SK-N-SH (cell line): ENCODE measurements at places on chromosomes 16 and 17. TPM values are rescaled to one million over a fixed set of nuclear protein-coding genes. Genes with fewer than 3 reads are reported as not detected.

The FAM171A2 gene
- polyA plus RNA-seq, result 4.8 and 4.9 TPM in 2 replicates

The KRTAP1-5 gene
- not detected in 2 replicates for polyA plus RNA-seq

The PYDC1 gene
- not detected in 2 replicates for polyA plus RNA-seq

The HOXB9 gene
- not detected in 2 replicates for polyA plus RNA-seq

The CLEC3A gene
- polyA plus RNA-seq, result 0.03 TPM in 1 of 2 replicates, not detected in the other

The MYH4 gene
- not detected in 2 replicates for polyA plus RNA-seq

The ABCC12 gene
- polyA plus RNA-seq, result not detected in 2 replicates

The SPATA32 gene
- polyA plus RNA-seq, result 0.08 TPM in 1 of 2 replicates, not detected in the other

The RAB40B gene
- 13.4 and 20.7 TPM in 2 replicates for polyA plus RNA-seq

DNA sequence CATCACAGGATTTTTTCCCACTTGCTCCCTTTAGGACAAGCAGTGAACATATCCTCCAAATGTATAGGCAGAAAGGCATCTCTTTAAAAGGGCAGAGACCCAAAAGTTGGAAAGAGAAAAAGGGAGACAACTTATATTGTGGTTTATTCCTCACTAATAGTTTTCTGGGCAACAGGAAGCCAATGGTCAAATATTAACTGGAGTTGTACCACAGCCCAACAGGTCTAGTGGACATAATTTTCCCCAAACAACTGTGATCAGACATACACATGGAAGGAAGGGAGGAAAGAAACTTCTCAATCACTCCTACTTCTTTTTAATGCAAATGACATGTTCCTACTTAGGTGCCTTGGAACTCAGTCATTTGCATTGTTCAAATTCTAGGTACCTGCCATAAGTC lies 78.4 kb downstream of the SOX9 start:
- H3K27ac ChIP-seq, result no peak overlapping the region
- H3K36me3 ChIP-seq, result no peaks in the 10 kb centered on the region
- no peaks in the 10 kb centered on the region for H3K4me1 ChIP-seq
- H3K27me3 ChIP-seq, result no peaks in the 10 kb centered on the region
- no peak overlapping the region for H3K4me3 ChIP-seq

DNA sequence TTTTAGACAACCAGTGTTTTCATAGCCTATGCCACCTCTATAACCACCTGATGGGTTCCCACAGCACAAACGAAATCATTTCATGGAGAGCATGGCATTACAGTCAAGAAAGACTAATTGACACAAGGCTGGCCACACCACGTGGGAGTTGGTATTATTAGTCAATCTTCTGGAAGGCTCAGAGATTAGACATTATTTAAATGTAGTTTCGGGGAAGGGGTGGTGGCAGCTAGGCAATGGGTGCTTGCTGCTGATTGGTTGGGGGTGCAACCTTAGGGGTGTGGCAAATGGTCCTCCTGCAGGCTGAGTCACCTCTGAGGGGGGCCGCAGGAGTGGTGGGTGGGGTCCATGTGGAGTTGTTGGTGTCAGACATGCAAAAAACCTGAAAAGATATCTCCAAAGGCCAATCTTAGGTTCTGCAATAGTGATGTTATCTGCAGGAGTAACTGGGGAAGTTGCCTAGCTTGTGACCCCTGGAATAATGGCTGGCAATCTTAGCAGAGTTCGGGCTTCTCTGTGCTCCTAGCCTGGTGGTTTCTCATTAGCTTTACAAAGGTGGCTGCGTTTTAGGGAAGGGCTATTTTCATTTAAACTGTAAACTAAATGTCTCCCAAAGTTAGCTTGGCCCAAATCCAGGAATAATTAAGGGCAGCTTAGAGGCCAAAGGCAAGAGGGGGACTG lies 4.6 kb downstream of the TEN1 start:
- no peaks in the 10 kb centered on the region; the same call in 1 of the 2 replicates for H3K4me1 ChIP-seq
- H3K36me3 ChIP-seq, result no peaks in the 10 kb centered on the region
- no peak for DNase-seq
- peak overlapping the region; percentile 98; the same call in 1 of the 2 replicates for H3K27ac ChIP-seq

- peaks cover 9% of the 10 kb centered on the region for H3K4me1 ChIP-seq
- H3K4me3 ChIP-seq, result no peak overlapping the region
- peaks cover 54% of the 10 kb centered on the region for H3K36me3 ChIP-seq
Observed at GRCh38 chr17:37220607-37220953, 155.2 kb upstream of the C17orf78 start.

DNA sequence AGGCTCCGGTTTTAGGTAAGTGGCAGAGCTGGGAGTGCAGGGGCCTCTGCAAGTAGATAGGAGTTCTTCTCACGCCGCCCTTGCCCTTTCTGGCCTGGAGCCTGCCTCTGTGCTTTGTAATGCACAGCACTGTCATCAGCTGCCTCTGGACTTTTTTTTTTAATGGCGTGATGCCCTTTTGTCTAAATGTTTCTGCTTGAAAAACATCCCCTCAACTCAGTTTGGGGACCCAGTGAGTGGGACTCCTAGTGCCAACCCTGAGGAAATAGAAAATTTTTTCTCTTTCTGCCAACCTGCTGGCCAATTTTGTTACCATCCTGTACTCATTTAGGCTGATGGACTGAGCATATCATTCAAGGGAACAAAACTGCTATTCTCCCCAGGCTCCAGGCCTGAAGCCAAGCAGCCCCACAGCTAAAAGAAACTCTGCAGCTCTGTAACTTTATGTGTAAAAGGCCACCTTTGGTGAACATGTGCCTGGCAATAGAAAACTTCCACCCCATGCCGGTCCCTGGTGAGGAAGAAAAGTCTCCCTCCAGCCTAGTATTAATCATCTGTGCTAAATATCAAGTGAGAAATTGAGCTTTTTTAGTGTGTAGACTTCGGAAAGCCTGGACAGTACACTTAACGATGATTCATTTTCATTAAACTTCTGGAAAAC lies 22.5 kb downstream of the SLC6A2 start:
- H3K4me3 ChIP-seq, result no peak overlapping the region
- H3K4me1 ChIP-seq, result peaks cover 11% of the 10 kb centered on the region; the same call in 1 of the 2 replicates
- no peak for DNase-seq
- H3K36me3 ChIP-seq, result no peaks in the 10 kb centered on the region
- H3K27ac ChIP-seq, result no peak overlapping the region
- H3K27me3 ChIP-seq, result no peaks in the 10 kb centered on the region

- peak; percentile 65 for DNase-seq
- H3K4me3 ChIP-seq, result peak overlapping the region; percentile 95
- no peaks in the 10 kb centered on the region for H3K36me3 ChIP-seq
- peaks cover 73% of the 10 kb centered on the region for H3K4me1 ChIP-seq
Observed at GRCh38 chr17:77373299-77374169, 232.8 kb downstream of the SEC14L1 start.

GRCh38 chr17:47252766-47253512 lies 688 bp upstream of the ITGB3 start:
- no peak overlapping the region for H3K27ac ChIP-seq
- peaks cover 7% of the 10 kb centered on the region; the same call in 1 of the 2 replicates for H3K4me1 ChIP-seq
- H3K36me3 ChIP-seq, result no peaks in the 10 kb centered on the region
- DNase-seq, result no peak
- H3K27me3 ChIP-seq, result no peaks in the 10 kb centered on the region
- peak overlapping the region; percentile 72 for H3K4me3 ChIP-seq

DNA sequence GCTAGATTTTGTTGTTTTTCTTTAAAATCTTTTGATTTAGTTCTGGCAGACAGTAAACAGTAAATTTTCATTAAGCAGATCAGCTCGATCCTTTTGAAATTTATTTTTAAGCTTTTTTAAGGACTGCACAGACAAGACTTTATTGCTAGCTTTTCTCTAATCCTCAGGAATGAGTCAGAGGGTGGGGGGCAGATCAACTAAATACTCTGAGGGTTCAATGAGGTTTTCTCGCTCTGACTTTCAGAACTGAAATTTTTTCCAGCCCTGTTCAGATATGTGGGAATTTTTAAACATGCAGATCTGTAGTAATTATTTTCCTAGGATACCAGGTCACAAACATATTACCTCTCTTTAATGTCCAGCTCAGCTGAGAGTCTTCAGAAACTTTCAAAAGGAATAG lies 977.2 kb downstream of the CDH11 start:
- no peak overlapping the region for H3K4me3 ChIP-seq
- H3K4me1 ChIP-seq, result no peaks in the 10 kb centered on the region
- H3K27ac ChIP-seq, result no peak overlapping the region
- H3K27me3 ChIP-seq, result no peaks in the 10 kb centered on the region

DNA sequence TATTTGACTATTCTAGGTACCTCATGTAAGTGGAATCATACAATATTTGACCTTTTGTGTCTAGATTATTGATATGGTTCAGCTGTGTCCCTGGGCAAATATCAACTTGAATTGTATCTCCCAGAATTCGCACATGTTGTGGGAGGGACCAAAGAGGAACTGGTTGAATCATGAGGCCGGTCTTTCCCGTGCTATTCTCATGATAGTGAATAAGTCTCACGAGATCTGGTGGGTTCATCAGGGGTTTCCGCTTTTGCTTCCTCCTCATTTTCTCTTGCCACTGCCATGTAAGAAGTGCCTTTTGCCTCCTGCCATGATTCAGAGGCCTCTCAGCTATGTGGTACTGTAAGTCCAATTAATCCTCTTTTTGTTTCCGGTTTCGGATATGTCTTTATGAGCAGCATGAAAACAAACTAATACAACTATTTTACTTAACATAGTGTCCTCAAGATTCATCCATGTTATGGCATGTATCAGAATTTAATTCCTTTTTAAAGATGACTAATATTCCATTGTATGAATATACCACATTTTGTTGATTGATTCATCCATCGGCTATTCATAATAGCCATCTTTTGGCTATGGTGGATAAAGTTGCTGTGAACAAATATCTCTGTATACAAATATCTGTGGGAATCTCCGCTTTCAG lies 129.1 kb downstream of the FTO start:
- H3K36me3 ChIP-seq, result no peaks in the 10 kb centered on the region
- H3K4me3 ChIP-seq, result no peak overlapping the region
- DNase-seq, result no peak
- H3K4me1 ChIP-seq, result peaks cover 5% of the 10 kb centered on the region; the same call in 1 of the 2 replicates
- H3K27ac ChIP-seq, result no peak overlapping the region

GRCh38 chr16:1036726-1037393 lies 35.7 kb upstream of the SSTR5 start:
- no peak overlapping the region for H3K4me3 ChIP-seq
- H3K27me3 ChIP-seq, result peaks cover 54% of the 10 kb centered on the region
- no peak for DNase-seq
- no peaks in the 10 kb centered on the region for H3K4me1 ChIP-seq
- H3K27ac ChIP-seq, result no peak overlapping the region

GRCh38 chr17:67442787-67443624 lies 65.9 kb downstream of the PITPNC1 start:
- DNase-seq, result no peak
- H3K27me3 ChIP-seq, result no peaks in the 10 kb centered on the region
- H3K4me1 ChIP-seq, result peaks cover 36% of the 10 kb centered on the region
- H3K27ac ChIP-seq, result peak overlapping the region; percentile 94
- H3K4me3 ChIP-seq, result no peak overlapping the region

GRCh38 chr17:61312406-61313295 lies 87.0 kb upstream of the TBX2 start:
- no peak overlapping the region for H3K4me3 ChIP-seq
- no peak for DNase-seq
- no peak overlapping the region for H3K27ac ChIP-seq
- H3K4me1 ChIP-seq, result peaks cover 45% of the 10 kb centered on the region
- no peaks in the 10 kb centered on the region for H3K36me3 ChIP-seq

DNA sequence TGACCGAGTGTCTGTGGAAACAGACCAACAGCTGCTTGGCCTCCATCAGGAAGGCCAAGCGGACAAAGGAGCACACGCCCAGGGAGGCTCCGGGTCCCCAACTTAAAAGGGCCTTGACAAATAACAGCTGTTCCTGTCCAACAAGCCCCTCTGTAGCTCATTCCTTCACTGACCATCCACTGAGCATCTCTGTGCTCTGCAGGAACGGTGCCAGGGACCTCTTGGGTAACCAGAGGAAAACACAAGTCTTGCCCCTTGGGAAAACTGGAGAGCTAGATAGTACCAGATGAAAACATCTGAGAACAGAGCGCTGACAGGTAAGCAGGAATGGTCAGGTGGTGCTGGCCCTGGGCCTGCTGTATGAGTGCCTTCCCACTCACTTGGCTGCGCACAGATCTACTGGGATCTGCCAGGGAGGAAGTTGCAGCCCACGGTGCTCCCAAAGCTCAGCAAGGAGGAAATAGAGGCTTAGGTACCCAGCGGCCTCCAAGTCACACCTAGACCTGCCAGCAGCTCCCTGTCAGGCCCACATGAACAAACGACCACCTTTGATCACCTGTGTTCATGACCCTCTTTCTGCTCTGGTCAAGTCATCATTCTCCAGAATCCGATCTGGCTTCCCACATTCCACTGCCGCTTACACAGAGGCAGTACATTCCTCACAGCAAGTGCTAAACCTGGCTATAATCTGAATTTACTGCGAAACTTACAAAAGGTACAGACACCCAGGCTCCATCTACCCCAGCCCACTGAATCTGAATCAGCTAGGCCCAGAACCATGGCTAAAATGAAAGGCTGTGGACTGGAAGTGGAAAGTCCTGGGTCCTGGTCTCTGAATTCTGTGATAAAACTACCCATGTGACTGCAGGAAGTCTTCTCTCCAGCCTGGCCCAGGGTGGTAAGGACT lies 12.5 kb downstream of the DCAKD start:
- H3K27ac ChIP-seq, result no peak overlapping the region
- no peak overlapping the region for H3K4me3 ChIP-seq
- peaks cover 6% of the 10 kb centered on the region; the same call in 1 of the 2 replicates for H3K36me3 ChIP-seq
- H3K4me1 ChIP-seq, result peaks cover 23% of the 10 kb centered on the region; the same call in 1 of the 2 replicates
- DNase-seq, result no peak

GRCh38 chr17:4512156-4513112 lies 13.8 kb downstream of the SPNS2 start:
- H3K4me3 ChIP-seq, result no peak overlapping the region
- no peaks in the 10 kb centered on the region for H3K4me1 ChIP-seq
- H3K36me3 ChIP-seq, result no peaks in the 10 kb centered on the region
- no peak for DNase-seq
- H3K27me3 ChIP-seq, result no peaks in the 10 kb centered on the region

- no peak for DNase-seq
- no peak overlapping the region for H3K27ac ChIP-seq
- H3K4me3 ChIP-seq, result no peak overlapping the region
- no peaks in the 10 kb centered on the region for H3K36me3 ChIP-seq
Observed at GRCh38 chr16:89009343-89010209, 32.6 kb upstream of the CBFA2T3 start.

GRCh38 chr16:63302811-63303210 lies 1266.6 kb upstream of the CDH8 start:
- no peaks in the 10 kb centered on the region for H3K27me3 ChIP-seq
- no peak for DNase-seq
- no peaks in the 10 kb centered on the region for H3K36me3 ChIP-seq
- no peaks in the 10 kb centered on the region for H3K4me1 ChIP-seq

DNA sequence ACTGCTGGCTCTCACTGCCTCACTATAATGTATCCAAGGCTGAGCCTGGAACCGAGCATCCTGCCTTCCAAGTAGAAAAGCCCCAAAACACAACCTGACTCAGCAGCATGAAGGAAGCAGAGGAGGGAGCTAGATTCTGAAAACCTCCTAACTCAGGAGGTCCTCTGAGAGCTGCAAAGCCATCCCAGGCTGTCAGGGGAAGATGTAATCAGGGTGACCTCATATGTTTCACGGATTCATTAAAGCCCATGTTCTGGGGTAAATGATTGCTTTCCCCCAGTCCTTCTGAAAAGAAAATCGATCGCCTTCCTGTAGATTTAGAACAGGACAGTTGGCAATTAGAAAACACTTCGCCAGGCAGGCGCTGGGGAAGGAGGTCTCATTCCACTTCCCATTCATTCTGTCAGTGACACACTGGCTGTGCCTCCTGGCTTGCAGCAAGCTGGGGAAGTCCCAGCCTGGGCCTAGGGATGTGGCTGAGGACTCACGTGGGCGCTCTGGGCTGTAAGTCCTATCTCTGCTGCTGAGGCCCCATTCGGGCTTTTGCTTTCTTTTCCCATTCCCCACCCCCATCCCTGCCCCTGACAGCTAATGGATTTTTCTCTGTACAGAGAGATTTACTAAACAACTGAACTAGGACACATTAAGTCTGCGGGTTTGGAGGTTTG lies 75.7 kb upstream of the TMEM132E start:
- no peak overlapping the region for H3K27ac ChIP-seq
- H3K4me1 ChIP-seq, result no peaks in the 10 kb centered on the region
- H3K27me3 ChIP-seq, result no peaks in the 10 kb centered on the region
- no peaks in the 10 kb centered on the region for H3K36me3 ChIP-seq
